Stimulated activated CD8-positive, alpha-beta memory T cell treated with anti-CD3 and anti-CD28 coated beads, Interleukin-2, amount 100 ng/mL, for 1 hour (primary cell): ENCODE measurements at places on chromosomes 2 and 18.

- no peak for DNase-seq
These were observed 75.6 kb upstream of the TTN start for GRCh38 chr2:178882666-178883440.

DNA sequence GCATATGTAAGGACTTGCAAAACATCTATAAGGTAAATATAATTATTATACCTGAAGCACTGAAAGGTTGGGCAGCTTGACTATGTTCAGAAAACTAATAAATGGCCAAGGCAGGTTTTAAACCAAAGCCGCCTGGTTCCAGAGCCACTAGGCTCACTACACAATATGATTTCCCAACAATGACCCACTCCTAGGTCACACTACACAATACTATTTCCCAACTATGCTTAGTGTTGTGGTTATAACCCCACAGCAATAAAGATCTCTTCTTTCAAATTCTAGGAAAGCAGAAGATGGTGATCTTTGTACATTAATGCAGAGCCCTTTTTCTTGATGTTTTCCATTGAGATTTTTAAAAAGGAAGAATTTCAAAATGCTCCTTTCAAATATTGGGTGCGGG lies 180.4 kb downstream of the CYRIA start:
- DNase-seq = no peak

DNA sequence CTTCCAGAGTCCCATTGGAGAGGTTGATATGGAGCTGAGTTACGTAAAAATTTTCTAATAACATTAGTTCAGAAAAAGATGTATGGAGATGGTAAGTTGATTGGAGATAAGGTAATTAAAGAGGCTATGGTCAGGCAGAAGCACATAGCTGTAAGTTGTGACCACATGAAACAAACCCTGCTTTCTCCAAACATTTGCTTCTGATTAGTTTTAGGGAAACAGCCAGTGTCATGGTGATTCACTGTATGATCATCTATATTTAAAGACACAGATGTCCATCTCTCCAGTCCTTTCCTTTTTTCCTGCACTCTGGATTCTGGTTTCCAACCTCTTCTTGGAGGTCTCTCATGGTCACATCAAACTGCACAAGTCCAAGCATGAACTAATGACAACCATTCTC lies 1550.8 kb upstream of the PIK3C3 start:
- no peak for DNase-seq

GRCh38 chr2:140891614-140892212 lies 1239.1 kb downstream of the LRP1B start:
- no peak for DNase-seq

GRCh38 chr2:12861344-12861930 lies 144.7 kb downstream of the TRIB2 start:
- DNase-seq = no peak

DNA sequence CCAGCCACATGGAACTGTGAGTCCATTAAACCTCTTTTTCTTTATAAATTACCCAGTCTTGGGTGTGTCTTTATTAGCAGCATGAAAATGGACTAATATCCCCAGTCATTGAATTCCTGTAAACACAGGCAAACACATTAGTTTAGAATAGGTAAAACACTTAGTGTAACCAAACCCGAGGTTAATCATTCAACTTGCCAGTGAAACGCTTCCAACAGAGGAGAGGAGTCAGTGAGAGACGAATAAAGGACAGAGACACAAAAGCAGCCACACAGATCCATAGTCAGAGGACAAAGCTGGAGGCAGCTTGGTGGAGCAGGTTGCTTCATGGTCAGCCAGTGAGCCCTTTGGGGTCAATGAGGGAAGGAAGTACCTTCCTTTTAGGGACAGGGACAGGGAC lies 348.1 kb downstream of the TGIF1 start:
- DNase-seq = no peak

DNA sequence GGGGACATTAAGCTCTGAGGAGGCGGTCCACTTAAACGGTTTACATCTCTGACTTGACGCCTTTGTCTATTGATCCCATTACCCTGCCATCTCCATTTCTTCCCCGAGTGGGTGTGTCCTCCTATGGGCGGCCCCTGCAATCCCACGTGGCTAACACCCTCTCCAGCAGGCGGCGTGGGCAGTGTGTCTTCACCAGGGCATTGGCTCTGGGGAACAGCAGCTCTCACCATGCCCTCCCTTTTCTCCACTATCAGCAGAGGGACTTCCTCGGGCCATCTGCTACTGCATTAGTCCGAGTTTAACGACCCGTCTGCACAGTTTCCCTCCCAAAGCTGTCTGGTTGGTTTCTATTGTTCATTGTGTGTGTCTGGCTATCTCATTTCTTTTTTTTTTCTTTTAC lies 511.9 kb upstream of the NRP2 start:
- no peak for DNase-seq

GRCh38 chr2:131067465-131068125 lies 25.7 kb downstream of the FAM168B start:
- DNase-seq = no peak

DNA sequence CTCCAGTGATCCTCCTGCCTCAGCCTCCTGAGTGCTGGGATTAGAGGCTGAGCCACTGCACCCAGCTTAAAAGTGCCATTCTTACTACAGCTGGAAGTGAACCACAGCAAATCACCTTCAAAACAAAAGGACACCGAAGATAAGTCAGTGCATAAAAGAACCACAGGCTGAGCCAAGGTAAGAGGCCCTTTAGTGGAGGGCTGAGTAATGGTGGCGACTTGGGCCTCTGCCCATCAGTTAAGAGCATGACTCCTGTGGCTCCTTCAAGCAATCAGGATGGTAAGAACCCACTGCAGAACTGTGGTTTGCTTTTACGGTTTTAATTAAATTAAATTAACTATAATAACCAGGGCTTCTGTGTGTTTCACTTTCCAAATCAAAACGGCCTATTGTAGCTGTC lies 75.1 kb downstream of the CTAGE1 start:
- no peak for DNase-seq

DNA sequence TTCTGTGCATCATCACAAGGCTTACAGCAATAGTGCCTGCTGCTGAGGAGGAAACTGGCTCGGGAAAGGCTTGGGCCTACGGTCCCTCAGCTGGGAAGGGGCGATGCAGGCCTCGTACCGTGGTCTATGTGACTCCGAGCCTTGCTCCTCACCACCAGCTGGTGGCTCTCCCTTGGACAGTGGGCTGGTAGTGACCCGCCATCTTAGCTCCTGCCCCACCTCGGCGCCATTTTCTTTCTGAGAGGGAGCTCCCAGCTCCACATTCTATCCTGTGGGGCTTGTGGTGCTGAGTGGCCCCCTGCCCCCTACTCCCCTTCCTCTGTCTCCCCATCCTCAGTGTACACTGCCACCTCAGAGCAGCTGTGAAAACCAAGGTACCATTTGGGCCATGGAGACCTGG lies 255.7 kb downstream of the KLHL29 start:
- DNase-seq = no peak

- DNase-seq = no peak
These were observed 1787.0 kb upstream of the PIK3C3 start for GRCh38 chr18:40168026-40168425.

- no peak for DNase-seq
These were observed 17.9 kb upstream of the TMEM214 start for GRCh38 chr2:27014771-27015433.

- no peak for DNase-seq
These were observed 57.1 kb downstream of the CAVIN2 start for GRCh38 chr2:191789796-191790195.

- DNase-seq = no peak
These were observed 17.9 kb downstream of the LPIN1 start for GRCh38 chr2:11764359-11764758.

DNA sequence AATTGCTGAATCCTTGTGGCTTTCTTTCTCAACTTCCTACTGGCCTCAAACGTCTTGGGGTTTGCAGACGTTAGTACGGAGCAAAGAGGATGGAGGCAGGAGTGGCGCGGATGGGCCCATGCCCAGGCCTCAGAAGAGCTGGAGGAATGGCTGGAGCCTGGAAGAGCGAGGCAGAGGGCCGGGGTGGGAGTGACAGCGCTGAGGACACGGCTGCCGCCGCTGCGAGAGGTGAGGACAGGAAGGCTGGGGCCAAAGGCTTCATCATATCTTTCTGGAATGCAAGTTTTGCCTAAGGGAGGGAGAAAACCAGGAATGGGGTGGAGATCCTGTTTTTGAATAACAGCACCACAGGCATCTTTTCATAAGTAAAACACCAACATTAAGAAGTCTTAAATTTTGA lies 178.5 kb upstream of the SESTD1 start:
- DNase-seq = no peak

DNA sequence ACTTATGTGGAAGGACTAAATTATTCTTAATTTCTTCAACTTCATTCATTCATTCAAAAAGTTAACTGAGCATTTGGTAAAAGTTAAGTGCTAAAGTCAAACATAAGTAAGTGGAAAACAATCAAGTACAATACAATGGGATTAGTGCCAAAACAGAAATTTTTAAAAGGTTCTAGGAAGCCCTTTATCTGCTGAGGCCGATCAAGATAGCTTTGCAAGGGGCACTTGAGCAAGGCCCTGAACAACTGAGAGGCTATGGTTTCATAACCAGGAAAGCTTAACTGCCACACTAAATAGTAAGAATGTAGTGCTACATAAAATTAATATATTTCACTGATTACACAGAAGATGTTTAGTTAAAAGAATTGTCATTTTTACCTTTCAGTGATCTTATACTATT lies 76.5 kb downstream of the NOL10 start:
- DNase-seq = no peak

- DNase-seq = no peak
These were observed 125.3 kb downstream of the COL4A4 start for GRCh38 chr2:227038550-227039189.

- DNase-seq = no peak
These were observed 379.0 kb upstream of the CHST9 start for GRCh38 chr18:27564066-27564465.

DNA sequence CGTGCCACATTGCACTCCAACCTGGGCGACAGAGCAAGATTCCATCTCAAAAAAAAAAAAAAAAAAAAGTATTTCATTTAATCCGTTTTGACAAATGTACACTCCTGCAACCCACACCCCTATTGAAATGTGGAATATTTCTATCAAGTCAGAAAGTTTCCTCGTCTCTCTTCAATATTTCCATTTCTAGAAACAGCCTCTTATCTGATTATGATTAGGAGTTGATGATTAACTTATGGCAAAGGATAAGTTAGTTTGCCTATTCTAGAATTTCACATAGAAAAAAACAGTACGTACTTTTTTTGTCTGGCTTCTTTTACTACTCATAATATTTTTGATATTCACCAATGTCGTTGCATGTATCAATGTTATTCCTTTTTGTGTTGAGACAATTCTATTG lies 107.1 kb upstream of the DNMT3A start:
- DNase-seq = no peak

- no peak for DNase-seq
These were observed 39.8 kb downstream of the WDR33 start for GRCh38 chr2:127770973-127771735.

GRCh38 chr2:218149098-218149497 lies 17.7 kb downstream of the CXCR1 start:
- no peak for DNase-seq

- no peak for DNase-seq
These were observed 97.4 kb downstream of the ADD2 start for GRCh38 chr2:70670626-70671025.
